AG10803 (cell line): ENCODE measurements at places on chromosomes 6 and 20.
A peak's percentile ranks its signal among the peaks of the same experiment; 100 is the strongest.

- no peak for DNase-seq
Observed at GRCh38 chr20:47265984-47266383, 90.5 kb downstream of the ZMYND8 start.

GRCh38 chr6:11271228-11272020 lies 39.0 kb upstream of the NEDD9 start:
- DNase-seq: peak; percentile 78

DNA sequence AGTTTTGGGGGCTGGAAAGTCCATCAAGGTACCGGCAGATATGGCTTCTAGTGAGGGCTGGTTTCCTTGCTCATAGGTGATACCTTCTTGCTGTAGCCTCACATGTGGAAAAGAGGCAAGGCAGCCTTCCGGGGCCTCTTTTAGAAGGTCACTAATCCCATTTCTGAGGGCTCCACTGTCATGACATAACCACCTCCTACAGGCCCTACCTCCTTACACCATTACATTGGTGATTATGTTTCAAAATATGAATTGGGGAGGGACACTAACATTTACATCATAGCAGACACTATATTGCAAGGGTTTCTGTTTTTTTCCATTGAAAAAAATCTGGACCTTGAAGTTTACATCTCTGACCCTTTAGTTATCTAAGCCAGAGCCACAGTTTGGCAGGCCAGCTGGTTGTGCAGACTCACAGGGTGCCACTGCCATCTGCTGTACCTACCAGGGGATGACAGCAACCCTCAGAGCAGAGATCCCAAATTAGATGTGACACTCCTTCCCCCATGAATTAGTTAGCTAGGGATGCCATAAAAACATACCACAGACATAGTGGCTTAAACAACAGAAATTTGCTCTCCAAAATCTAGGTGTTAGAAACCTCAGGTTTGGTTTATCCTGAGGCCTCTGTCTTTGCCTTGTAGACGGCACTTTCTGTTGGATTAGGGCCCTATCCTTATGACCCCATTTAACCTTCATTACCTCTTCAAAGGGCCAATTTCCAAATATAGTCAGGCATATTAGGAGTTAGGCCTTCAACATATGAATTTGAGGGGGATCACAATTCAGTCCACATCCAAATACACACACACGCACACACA lies 166.4 kb upstream of the RNF217 start:
- no peak for DNase-seq

GRCh38 chr6:142913036-142913510 lies 31.9 kb downstream of the HIVEP2 start:
- DNase-seq: no peak

GRCh38 chr6:18507018-18507415 lies 119.9 kb downstream of the RNF144B start:
- DNase-seq: no peak

DNA sequence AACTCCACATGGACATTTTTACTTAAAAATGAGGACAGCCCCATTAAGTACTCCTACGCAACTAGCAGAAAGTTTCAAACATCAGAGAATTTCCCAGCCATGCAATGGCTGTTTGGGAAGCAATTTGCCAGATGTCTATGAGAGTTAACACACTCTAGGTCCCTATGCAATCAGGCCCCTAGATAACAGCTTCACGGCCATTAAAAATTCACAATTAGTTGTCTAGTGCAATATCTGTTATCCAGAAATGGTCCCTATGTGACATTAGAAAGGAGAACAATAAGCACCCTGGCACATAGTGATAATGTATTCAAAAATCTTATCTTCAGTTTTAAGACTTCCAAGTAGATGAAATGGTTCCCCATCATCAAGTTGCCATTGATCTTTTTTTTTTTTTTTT lies 174.3 kb upstream of the NRSN1 start:
- DNase-seq: no peak

- no peak for DNase-seq
Observed at GRCh38 chr6:146827216-146827928, 228.6 kb downstream of the ADGB start.

- peak; percentile 24 for DNase-seq
Observed at GRCh38 chr20:50680105-50680960, 11.0 kb downstream of the RIPOR3 start.
